ENCODE measurements at places on chromosomes 7 and 10.

GRCh38 chr7:22016507-22016906 is 70.8 kb upstream of the CDCA7L start:
- DNase-seq, result no peak

DNA sequence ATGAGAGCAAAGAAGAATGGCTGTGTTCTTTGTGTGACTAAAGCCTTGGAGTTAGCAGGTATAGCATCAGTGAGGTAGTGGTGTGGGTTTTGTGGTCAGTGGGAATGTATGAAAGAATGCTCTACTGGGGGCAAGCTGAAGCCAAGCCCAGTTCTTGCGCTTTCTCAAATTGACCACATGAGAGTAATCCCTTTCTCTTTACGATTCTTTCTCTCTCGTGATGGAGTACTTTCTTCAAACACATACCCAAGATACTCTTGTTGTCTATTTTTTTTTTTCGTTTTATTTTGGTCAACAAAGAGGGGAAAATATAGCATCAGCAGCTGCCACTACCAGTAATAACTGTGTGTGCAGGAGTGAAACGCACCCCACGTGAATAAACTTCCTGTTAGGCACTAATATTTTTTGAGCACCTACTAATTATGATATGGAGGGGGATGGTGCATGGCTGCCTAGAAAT is 8.4 kb upstream of the PANK1 start:
- DNase-seq, result no peak

DNA sequence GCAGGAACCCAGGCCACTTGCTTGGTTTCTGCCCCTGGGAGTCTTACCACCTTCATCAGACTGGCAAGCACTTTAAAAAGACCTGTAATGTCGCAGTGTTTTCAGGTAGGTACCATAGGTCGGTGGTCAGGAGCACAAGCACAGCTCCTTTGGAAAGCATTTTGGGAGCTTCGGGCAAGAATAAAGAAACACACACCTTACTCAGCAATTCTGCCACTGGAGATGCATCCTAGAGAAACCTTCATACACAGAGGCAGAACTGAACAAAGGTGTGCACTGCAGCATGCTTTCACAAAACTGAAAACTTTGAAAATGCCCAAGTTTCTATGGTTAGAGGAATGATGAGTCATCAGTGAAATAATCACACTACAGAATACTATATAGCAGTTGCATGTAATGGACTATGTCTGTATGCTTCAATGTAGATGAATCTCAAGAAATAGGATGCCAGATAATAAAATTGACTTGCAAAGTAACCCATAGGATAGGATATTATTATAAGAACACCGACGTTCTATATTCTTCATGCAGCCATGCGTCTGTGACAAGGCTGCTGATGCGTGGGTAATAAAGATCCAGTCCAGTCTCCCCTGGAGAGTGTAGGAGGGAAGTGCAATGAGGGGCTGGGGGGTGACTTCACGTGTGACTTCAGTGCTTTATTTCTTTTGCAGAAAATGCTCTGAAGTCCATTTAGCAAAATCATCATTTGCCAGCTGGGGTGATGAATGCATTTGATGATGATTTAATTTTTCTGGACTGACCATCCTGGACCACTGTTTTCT is 309.5 kb downstream of the WDR37 start:
- DNase-seq, result no peak

GRCh38 chr10:129849452-129849750 is 114.7 kb downstream of the EBF3 start:
- no peak for DNase-seq

- DNase-seq, result no peak
Observed at GRCh38 chr7:127741764-127742375, 89.9 kb downstream of the SND1 start.

DNA sequence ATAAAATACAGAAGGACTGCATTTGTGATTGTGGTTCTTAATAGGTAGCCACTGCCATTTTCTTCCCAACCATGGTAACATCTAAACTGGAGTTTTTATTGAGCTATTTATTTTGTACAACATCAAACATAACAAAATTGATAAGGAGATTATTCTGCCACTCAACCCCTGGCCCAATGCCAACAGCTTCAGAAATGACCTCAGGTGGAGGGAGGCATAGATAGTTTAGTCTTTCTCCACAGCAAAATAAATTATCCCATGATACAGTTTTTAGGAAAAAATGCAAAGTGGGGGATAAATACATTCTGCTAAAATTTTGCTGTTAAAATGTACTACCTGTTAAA is 57.6 kb downstream of the LRRTM3 start:
- no peak for DNase-seq

- DNase-seq, result no peak
Observed at GRCh38 chr7:47721670-47722069, 139.8 kb upstream of the TNS3 start.

GRCh38 chr10:3584926-3585784 is 199.9 kb downstream of the KLF6 start:
- DNase-seq, result no peak

DNA sequence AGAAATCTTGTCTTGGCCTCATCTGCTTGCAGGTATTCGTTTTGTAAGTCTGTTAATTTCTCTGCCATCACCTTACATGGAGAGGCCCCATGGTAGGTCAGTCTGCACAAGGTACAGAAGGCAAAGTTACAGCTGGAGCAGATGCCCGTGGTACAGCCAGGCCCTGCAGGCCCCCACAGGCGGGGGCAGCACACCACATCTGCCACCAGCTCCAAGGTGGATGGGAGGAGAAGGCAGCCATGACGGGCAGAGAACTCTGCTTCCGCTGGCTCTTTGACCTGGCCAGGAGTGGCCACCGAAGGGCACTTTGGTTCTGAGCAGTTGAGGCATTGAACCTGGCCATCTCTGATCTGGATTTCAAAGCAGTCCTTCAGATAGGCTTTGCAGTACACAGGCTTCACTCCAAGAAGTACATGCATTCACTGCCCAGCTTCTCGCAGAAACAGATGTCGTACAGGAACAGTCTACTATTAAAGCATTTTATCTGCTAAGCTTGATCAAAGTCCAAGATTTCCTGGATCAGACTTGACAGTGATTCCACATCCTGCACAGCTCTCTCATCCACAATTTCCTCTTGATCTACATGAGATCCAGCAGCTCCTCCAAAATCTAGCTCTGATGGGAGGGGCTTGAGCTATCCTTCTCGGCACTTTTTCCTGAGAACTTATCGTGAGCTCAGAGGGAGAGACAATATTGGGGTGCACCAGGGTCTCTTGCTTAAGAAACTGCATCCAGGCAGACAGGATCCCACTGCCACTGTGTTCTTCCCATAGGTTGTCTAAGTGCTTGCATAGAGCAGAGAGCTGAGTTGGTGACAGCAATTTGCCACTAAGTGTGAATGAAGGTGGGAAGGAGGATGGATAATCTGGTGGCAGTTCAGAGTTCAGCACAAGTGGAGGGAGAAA is 120.7 kb downstream of the TRRAP start:
- no peak for DNase-seq

DNA sequence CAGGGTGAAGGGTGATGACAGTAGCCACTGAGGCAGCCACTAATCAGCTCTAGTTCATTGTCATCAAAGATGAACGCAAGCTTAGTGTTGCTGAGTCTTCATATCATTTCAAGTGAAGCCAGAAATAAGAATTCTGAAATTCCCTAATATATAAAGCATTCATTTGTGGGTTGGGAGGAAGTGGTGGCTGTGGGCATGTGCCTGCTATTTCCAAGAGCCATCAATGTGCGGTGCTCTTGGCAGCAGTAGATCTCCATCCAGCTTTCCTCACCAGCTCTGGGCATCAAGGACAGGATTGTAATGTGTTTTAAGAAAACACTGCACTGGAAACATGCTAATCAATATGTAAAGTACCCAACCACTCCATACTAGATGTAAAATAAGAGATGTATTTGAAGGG is 202.5 kb upstream of the AHR start:
- no peak for DNase-seq

DNA sequence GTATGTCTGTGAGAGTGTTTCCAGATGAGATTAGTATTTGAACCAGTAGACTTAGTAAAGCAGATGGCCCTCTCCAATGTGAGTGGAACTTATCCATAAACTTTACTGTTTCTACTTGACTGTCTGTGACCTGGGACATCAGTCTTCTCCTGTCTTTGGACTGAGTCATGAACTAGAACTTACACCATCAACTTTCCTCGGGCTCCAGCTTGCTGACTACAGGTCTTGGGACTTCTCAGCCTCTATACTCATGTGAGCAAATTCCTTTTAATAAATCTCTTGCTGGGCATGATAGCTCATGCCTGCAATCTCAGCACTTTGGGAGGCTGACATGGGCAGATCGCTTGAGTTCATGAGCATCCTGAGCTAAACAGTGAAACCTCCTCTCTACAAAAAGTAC is 25.7 kb upstream of the WAPL start:
- no peak for DNase-seq

- no peak for DNase-seq
Observed at GRCh38 chr7:31939076-31939475, 131.1 kb downstream of the PDE1C start.

DNA sequence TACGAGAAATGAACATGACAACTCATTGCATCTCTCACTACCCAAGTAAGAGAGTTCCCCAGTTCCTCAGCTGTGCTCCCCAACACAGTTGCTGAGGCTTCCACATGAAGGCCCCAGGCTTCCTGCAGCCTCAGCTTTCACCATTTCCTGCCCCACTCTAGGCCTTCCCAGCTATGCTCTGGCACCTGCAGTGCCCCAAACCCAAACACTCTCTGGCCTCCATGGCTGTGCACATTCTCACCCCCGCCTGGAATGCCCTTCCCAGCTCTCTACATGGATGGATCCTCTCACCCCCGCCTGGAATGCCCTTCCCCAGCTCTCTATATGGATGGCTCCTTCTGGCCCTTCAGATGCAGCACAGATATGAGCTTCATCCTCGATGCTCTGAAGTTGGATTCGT is 61.3 kb downstream of the KIAA1549 start:
- no peak for DNase-seq

DNA sequence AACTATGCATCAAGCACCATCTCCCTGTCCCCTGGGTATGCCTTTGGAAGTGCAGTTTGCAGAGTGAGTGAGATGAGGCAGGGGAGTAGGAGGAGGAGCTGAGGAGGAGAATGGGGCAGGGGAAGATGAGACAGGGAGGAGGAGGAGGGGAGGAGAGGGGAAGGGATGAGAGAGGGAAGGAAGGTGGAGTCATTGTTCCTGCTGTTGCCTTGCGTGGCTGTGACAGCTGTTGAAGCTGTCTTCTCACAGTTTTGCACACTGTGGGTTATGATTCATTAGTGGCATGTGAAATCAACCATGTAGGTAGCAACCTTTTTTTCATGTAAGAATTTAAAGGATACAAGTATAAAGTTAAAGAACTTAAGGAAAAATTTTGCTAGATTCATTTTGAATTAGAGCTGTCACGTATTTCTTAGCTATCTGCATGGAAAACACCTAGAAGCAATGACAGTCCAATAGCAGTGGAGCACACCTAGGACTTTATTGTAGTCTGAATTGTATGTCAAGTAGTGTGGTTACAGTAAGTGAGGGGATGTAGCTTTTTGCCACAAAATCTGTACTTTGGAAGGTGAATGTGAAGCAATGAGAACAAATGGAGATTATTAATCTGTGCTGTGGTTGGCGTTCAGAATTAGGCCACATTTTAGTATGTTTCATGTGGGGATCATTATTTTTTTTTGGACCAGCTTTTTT is 21.7 kb downstream of the CCM2 start:
- no peak for DNase-seq

GRCh38 chr10:122165484-122166276 is 105.4 kb upstream of the BTBD16 start:
- no peak for DNase-seq

DNA sequence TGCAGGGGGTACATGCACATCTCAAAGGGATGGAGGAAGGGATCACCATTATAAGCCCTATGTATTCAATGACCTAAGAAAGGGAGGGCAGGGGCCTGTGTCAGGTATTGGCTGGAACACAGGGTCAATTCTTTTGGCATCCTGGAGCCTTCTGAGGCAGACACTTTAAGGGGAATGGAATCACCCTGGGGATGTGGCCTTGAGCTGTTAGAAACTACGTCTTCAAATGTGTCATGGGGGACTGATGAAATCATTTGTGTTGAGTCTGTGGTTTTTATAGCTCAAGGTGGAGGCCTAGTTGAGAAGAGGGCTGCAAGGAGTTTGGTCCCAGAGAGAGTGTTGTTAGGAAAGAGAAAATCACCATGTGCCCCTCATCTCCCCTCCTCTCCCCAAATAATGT is 206.1 kb upstream of the CELF2 start:
- no peak for DNase-seq

GRCh38 chr10:2137549-2138174 is 400.3 kb upstream of the ADARB2 start:
- DNase-seq, result no peak

- no peak for DNase-seq
Observed at GRCh38 chr7:102873470-102874165, 39.2 kb upstream of the LRRC17 start.

- no peak for DNase-seq
Observed at GRCh38 chr10:127414024-127414423, 135.1 kb upstream of the NPS start.

- no peak for DNase-seq
Observed at GRCh38 chr7:88396295-88396947, 89.7 kb upstream of the STEAP4 start.

- no peak for DNase-seq
Observed at GRCh38 chr10:29563420-29564035, 71.2 kb downstream of the SVIL start.

DNA sequence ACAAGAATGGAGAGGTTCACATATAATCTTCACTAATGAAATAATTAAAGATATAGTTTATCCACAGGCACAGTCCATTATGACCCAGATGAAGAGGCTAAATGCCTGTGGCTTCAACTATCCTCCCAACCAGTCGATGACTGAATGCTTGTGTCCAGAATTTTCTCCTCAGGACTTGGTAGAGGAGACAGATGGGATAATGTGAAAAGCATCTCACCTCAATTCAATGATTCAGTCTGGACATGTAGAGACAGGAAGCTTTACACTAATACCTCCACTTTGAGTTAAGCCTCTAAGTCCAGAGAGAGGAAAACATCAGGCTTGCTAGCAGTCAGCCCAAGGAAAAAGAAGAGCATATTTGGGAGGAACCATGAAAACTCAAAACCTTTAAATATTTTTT is 59.1 kb upstream of the COL1A2 start:
- DNase-seq, result no peak

GRCh38 chr7:158460665-158461064 is 127.0 kb downstream of the PTPRN2 start:
- DNase-seq, result no peak

DNA sequence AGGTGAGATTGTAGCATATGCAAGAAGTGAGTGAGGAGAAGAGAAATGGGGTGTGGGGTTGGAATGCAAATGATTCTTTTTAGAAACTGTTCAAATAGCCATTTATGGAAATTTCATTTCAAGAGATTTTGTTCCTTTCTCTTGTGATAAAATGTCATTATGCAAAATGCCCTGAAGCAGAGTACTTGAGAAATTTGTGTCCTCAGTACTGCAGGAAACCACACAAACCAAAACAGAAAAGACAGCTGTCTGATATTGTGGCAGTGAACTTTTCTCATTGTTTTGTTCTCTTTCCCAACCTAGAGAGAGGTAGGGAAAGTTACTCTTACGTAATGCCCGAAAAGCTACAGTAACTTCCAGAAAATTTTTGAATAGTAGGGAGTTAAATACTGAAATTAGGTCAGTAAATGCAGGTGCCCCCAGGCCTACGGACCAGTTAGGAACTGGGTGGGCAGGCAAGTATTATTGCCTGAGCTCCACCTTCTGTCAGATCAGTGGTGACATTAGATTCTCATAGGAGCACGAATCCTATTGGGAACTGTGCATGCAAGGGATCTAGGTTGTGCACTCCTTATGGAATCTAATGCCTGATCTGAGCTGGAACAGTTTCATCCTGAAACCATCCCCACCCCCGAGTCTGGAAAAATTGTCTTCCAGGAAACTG is 34.0 kb downstream of the DLD start:
- no peak for DNase-seq

All from central memory CD4-positive, alpha-beta T cell (primary cell).